ENCODE measurements at places on chromosomes 11 and 22.

DNA sequence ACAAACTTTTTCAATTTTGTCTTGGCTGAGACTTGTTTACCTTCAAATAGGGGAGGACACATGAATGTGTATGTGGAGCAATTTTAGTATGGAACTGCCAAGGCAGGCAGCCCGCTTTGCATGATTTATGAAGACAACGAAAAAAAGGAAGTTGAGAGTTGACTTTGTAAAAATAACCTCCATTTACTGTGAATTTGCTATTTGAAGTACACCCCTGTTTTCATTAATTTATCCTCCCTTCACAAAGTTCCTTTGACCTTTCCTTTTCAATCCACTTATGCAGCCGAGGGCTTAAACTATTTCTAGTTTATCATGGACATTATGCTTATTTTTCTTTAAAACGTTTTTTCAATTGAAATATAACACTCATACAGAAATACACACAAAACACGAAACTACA is 369.6 kb upstream of the CADM1 start:
- H3K36me3 ChIP-seq: no peaks in the 10 kb centered on the region
- peaks cover 7% of the 10 kb centered on the region for H3K27me3 ChIP-seq
- DNase-seq: no peak
- no peak overlapping the region for H3K4me3 ChIP-seq
- peaks cover 9% of the 10 kb centered on the region for H3K4me1 ChIP-seq

DNA sequence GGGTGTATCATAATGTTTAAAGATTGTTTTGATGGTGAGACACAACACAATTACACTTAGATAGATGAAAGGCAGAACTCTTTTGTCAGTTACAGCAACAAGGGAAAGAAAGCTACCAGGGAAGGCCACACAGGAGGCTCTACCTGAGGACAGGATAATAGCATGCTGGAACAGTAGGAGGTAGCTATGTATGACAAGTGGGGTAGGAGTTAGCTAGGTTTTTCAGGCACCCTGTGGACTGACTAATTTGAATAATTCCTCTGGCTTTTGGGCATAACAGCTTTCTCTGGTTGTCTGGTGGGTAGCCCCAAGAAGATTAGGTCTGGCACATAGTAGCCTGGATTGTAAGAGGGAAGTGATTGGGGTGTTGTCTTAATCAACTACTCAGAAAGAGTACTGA is 475.4 kb upstream of the CHORDC1 start:
- H3K36me3 ChIP-seq: no peaks in the 10 kb centered on the region
- no peak overlapping the region for H3K4me3 ChIP-seq
- no peak overlapping the region for H3K27ac ChIP-seq

DNA sequence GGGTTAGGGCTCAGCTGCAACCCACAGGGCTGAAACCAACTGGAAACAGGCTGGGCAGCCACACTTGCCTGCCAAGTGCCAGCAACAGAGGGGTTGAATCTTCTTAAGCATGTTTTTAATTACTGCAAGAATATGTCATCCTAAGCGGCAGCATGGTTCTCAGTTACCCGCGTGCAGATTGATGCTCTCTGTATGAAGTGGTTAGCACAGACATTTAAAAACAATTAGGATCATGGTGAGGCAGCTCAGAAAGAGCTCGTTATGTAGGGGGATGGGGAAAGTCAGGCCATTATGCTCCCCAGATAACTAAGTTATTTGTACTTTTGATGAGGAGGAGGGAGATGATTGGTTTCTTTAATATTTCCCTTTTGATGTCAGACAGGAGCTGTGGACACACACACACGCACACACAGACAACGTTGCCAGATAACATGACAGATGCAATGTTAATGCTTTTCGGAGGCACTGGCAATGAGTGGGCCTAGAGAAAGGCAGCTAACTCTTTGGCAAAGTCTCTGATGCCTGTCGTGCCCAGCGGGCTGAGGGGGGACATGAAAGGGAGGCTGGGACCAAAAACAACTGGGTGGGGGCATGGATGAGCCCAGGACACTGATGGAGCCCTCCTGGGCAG is 389.7 kb downstream of the NXPE2 start:
- H3K27me3 ChIP-seq: peaks cover 3% of the 10 kb centered on the region
- no peaks in the 10 kb centered on the region for H3K4me1 ChIP-seq
- no peak for DNase-seq
- no peak overlapping the region for H3K27ac ChIP-seq
- no peak overlapping the region for H3K4me3 ChIP-seq

GRCh38 chr22:49046546-49047361 is 780.9 kb downstream of the BRD1 start:
- no peak overlapping the region for H3K4me3 ChIP-seq
- H3K36me3 ChIP-seq: no peaks in the 10 kb centered on the region
- peaks cover 3% of the 10 kb centered on the region for H3K4me1 ChIP-seq
- peaks cover 4% of the 10 kb centered on the region for H3K27me3 ChIP-seq
- DNase-seq: peak; percentile 22

DNA sequence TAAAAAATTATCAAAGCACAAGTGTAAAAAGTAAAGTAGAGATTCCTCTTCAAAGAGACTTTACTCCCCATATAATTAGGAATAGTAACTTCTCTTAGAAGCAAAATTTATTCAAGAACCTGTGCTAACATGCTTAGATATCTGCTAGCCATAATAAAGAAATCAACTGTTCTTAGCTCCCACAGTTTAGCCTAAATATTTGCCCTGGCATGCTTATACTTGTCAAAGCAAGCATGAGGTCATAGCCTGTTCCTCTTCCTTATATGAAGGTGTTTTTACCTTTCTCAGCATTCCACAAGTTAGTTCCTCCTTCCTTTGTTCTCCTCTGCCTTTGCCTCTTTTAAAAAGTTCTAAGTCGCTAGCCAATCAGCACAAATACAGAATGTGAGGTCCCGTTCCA is 30.3 kb downstream of the RIC3 start:
- H3K4me3 ChIP-seq: no peak overlapping the region
- peaks cover 43% of the 10 kb centered on the region for H3K36me3 ChIP-seq
- no peaks in the 10 kb centered on the region for H3K27me3 ChIP-seq

DNA sequence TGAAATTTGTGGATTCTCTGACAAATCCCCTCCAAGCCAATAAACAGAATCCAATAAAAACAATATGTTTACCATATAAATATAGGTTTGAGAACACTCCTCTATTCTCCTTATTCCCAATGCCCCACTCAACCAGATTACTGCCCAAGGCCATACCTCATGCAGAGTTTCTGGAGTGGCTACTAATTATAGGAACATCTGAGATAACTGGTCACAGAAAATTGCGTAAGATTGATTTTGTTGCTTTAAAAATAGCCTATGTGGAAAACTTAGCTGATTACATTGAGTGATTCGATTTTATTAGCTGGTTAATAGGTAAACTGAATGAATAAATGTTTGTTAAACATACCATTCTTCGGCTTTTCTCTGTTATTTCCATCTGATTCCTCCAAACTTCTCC is 48.0 kb downstream of the ME3 start:
- H3K27me3 ChIP-seq: no peaks in the 10 kb centered on the region
- no peaks in the 10 kb centered on the region for H3K4me1 ChIP-seq
- DNase-seq: no peak

- no peak overlapping the region for H3K4me3 ChIP-seq
- H3K36me3 ChIP-seq: no peaks in the 10 kb centered on the region
- peaks cover 14% of the 10 kb centered on the region for H3K4me1 ChIP-seq
- DNase-seq: no peak
Measured at GRCh38 chr22:19577422-19577966, 53.3 kb upstream of the CLDN5 start.

DNA sequence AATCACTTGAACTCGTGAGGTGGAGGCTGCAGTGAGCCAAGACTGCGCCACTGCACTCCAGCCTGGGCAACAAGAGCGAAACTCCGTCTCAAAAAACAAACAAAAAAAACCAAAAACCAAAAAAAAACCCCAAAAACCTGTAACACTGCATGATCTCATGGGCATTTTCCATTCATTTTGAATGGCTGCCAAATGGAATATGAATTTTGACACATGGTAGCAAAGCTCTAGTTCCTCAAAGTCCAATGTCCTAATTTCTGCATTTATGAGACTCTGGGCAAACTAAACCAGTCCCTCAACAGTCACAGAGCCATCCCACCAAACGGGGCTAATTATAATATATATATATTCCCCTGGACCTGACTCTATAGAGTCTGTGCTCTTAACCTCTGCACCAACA is 61.8 kb downstream of the SGSM3 start:
- H3K4me1 ChIP-seq: peaks cover 49% of the 10 kb centered on the region
- no peak overlapping the region for H3K4me3 ChIP-seq
- H3K36me3 ChIP-seq: peaks cover 58% of the 10 kb centered on the region
- DNase-seq: no peak

- H3K36me3 ChIP-seq: no peaks in the 10 kb centered on the region
- H3K27ac ChIP-seq: no peak overlapping the region
- H3K4me1 ChIP-seq: peaks cover 37% of the 10 kb centered on the region
- DNase-seq: no peak
- H3K4me3 ChIP-seq: no peak overlapping the region
Measured at GRCh38 chr11:107593951-107594350, 3.0 kb downstream of the ELMOD1 start.

DNA sequence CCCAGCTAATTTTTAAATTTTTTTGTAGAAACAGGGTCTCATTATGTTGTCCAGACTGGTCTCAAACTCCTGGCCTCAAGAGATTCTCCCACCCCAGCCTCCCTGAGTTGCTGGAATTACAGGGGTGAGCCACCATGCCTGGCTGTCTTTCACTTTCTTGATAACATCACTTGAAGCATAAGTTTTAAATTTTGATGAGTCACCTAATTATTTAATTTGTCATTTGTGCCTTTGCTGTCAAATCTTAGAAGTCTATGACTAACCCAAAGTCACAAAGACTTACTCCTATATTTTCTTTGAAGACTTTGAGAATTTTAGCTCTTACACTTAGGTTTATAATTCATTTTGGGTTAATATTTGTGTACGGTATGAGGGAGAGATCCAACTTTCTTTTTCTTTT is 14.5 kb upstream of the MSANTD2 start:
- H3K27ac ChIP-seq: no peak overlapping the region
- H3K4me3 ChIP-seq: no peak overlapping the region
- no peak for DNase-seq
- H3K36me3 ChIP-seq: no peaks in the 10 kb centered on the region
- H3K4me1 ChIP-seq: no peaks in the 10 kb centered on the region

- peaks cover 5% of the 10 kb centered on the region for H3K27me3 ChIP-seq
- H3K4me3 ChIP-seq: no peak overlapping the region
- peaks cover 4% of the 10 kb centered on the region for H3K36me3 ChIP-seq
- no peak for DNase-seq
Measured at GRCh38 chr22:48781391-48781790, 1046.3 kb downstream of the BRD1 start.

DNA sequence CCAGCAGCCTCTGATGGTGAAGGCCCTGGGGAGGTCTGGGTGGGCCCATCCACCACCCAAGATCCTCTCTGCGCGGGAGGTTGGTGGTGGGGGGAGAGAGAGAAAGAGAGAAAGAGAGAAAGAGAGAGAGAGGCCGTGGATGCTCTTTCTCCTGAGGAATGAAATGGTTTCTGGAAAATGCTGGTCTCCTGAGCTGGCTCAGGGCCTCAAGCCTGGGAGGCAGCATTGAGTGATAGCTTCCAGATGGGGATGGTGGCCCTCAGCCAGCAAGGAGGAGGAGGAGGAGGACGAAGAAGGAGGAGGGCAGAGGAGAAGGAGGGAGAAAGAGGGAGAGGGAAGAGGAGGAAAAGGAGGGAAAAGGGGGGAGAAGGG is 4.6 kb downstream of the TSPAN32 start:
- no peak for DNase-seq
- H3K36me3 ChIP-seq: no peaks in the 10 kb centered on the region
- no peaks in the 10 kb centered on the region for H3K27me3 ChIP-seq
- H3K4me1 ChIP-seq: peaks cover 48% of the 10 kb centered on the region
- peak overlapping the region; percentile 31 for H3K4me3 ChIP-seq
- H3K27ac ChIP-seq: peak overlapping the region; percentile 21
